ENCODE measurements at places on chromosomes 2 and 18.

DNA sequence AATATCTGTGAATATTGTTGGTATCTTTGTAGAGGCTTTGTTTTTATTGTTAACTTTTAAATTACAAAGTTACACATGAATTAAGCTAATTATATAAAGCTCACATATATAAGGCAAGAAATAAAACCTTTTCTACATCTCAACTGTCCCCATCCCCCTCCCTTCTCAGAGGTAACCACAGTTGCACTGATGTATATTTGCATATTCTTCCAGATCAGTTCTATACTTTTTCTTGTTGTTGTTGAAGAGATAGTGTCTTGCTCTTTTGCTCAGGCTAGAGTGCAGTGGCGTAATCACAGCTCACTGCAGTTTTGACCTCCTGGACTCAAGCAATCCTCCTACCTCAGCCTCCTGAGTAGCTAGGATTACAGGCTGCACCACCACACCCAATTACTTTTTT lies 36.0 kb upstream of the CDC42EP3 start:
- no peak for DNase-seq

DNA sequence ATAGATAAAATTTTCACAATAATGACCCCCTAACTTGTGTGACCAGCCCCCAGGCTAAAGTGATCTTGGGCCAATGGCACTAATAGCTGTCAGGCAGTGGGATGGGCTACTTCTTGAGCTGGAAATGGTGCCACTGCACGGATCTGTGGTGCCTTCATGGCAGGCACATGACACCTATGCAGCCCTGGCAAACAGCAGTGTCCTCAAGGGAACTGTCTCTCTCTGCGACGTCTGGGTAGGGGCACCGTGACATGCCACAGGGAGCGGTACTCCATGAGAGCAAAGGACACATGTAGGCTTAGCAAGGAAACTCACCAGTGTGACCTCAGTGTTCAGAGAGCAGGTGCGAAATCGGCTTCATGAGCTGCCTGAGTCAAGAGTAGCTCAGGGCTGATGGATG lies 161.7 kb upstream of the TWIST2 start:
- DNase-seq: no peak

DNA sequence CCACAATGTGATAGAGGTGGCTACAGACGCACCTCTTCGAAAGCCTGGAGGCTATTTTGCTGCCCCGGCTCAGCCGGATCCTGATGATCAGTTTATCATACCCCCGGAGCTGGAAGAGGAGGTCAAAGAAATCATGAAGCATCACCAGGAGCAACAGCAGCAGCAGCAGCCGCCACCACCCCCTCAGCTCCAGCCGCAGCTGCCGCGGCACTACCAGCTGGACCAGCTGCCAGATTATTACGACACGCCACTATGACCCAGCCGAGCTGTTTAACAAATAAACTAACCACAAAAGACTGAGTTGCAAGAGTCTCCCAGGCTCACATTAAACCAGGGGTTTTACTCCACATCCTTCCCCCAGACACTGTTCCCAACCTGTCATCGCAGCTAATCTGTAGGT lies 263.8 kb downstream of the PHLPP1 start:
- peak; percentile 44 for DNase-seq

DNA sequence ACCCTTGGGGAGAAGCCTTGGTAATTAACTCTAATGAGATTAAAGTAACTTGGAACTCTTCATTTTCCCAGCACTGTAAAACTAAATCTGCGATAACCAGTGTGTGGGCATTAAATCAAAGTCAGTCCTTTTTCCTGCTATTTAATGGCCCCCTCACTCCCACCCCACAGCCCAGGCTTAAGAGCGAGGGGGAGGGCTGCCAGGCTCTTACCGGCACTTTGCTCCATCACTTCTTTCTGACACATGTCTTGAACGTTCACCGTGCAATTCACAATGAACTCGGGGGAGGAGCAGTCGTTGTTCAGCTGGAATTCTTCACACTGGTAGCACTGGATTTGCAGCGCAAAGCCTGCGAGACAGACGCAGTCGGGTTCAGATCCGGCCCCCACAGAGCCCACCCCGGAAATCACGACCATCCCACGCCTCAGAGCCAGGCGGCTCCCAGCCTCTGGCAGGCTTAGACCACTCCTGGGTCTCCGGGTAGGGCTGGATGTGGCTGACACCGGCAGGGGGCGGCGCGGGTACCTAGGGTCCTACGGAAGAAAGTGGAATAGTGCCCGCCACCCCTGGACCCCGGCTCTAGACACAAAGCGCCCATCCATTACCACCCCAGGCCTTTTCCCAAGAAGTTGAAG lies 1.7 kb downstream of the LYPD1 start:
- peak; percentile 22 for DNase-seq

GRCh38 chr2:84805250-84805958 lies 75.5 kb downstream of the TRABD2A start:
- peak; percentile 9 for DNase-seq

DNA sequence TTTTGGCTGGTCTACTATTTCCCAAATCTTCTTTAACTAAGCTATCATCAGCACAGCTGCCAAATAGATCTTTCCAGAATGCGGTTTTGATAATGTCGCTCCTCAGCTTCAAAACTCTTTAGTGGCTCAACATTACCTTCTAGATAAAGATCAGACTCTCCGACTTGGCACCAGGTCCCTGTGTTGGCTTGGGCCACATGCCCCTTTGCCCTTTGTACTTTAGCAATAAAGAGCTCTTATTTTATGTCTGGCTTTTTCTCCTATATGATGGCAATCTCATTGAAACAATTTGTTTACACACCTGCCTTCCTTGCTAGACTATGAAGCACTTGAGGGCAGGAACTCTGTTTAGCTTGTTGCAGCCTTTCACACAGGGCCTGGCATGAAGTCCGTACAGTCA lies 128.9 kb upstream of the GATA6 start:
- no peak for DNase-seq

GRCh38 chr2:74530239-74531187 lies 780 bp downstream of the HTRA2 start:
- no peak for DNase-seq

GRCh38 chr2:78077633-78078032 lies 555.5 kb upstream of the LRRTM4 start:
- no peak for DNase-seq

DNA sequence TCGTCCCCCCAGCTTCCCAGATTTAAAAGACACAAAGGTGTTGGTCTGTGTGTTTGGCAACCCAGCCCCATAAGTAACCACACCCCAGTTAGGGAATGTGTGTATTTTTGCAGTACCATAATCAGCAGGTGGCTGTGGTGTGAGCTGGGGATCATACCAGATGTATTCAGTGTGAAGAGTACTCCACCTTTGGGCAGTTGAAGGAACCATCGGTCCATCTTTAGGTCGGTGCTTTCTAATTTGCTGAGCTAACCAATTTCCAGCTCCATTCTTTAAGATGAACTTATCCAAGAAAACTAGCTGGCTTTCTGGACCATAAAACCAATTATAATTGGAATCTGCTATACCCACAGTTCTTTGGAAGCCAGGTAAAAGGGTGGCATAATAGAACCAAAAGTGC lies 3.2 kb downstream of the DSEL start:
- DNase-seq: peak; percentile 7

- no peak for DNase-seq
These were observed 96.5 kb downstream of the EHBP1 start for GRCh38 chr2:62801814-62802523.

- no peak for DNase-seq
These were observed 425.3 kb downstream of the THSD7B start for GRCh38 chr2:137190411-137191195.

DNA sequence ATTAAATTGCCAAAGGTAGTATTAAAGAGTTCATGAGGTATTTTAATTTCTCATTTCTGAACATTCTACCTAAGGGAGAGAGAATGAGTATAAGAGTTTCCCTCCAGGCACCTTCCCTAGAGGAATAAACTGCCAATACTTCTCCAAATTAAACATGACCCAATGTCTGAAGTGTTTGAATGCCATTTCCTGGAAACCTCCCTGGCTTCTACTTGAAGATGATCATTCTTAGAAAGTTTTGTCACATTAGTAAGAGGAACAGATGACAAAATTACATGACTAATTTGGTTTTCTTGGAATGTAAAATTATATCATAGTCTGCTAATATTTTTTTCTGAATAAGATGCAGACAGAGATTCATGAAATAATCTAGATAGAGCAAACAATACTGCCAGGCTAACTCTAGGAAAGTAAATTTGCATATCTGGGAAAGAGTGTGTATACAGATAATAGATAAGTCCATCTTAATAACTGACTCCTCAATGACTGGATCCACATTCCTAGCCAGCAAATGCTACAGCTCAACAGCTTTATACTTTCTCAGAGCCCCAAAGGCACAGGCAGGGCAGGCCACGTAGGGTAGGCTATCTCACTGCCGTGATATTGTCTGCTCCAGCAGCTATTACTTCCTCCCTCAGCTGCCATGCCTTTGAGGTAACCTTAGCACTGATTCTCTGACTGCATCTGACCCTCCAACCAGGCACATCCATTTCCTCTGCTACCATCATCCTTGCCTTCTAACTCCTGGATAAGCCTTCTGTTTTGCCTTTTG lies 630.8 kb upstream of the PIK3C3 start:
- DNase-seq: no peak

GRCh38 chr18:44802508-44802907 lies 121.8 kb downstream of the SETBP1 start:
- peak; percentile 92 for DNase-seq

- DNase-seq: peak; percentile 80
These were observed 57.6 kb downstream of the SLC4A3 start for GRCh38 chr2:219684721-219685689.

- no peak for DNase-seq
These were observed 176.1 kb upstream of the DLGAP1 start for GRCh38 chr18:4631239-4631638.

GRCh38 chr2:55314985-55315384 lies 46.0 kb upstream of the MTIF2 start:
- DNase-seq: peak; percentile 18
